ENCODE measurements at places on chromosomes 5 and 9.

DNA sequence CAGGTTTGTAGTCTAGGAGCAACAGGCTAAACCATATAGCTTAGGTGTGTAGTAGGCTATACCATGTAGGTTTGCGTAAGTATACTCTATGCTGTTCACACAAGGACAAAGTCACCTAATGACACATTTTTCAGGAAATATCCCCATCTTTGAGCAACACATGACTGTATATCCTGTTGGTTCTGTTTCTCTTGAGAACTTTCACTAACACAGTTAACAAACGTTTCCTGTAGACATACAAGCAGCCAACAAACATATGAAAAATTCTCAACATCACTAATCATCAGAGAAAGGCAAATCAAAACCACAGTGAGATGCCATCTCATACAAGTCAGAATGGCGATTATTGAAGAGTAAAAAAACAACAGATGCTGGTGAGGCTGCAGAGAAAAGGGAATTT is 68.2 kb downstream of the NR2F1-AS1 start:
- no peak for DNase-seq

DNA sequence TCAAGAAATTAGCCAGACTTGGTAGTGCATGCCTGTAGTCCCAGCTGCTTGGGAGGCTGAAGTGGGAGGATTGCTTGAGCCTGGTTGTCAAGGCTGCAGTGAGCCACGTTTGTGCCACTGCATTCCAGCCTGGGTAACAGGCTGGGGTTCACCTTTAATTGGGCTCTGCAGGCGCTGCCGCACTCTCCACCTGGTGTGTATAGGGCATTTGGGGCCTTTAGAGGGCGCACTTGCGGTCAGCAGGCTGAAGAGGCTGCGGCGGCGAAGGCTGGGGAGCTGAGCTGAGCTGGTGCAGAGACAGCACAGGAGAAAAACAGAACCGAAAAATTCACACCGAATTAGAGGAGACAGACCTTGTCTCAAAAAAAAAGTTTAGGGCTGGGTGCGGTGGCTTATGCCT is 31.2 kb downstream of the CDK7 start:
- DNase-seq: no peak

GRCh38 chr5:136021016-136021405 is 7.8 kb upstream of the TGFBI start:
- no peak for DNase-seq

GRCh38 chr9:97811533-97812246 is 41.3 kb upstream of the FOXE1 start:
- no peak for DNase-seq

Measured in pons (tissue), 1 donor.